ENCODE measurements at places on chromosomes 2 and 18.
A peak's percentile ranks its signal among the peaks of the same experiment; 100 is the strongest.

GRCh38 chr2:8320311-8321066 lies 361.4 kb upstream of the ID2 start:
- peak; percentile 6 for DNase-seq

DNA sequence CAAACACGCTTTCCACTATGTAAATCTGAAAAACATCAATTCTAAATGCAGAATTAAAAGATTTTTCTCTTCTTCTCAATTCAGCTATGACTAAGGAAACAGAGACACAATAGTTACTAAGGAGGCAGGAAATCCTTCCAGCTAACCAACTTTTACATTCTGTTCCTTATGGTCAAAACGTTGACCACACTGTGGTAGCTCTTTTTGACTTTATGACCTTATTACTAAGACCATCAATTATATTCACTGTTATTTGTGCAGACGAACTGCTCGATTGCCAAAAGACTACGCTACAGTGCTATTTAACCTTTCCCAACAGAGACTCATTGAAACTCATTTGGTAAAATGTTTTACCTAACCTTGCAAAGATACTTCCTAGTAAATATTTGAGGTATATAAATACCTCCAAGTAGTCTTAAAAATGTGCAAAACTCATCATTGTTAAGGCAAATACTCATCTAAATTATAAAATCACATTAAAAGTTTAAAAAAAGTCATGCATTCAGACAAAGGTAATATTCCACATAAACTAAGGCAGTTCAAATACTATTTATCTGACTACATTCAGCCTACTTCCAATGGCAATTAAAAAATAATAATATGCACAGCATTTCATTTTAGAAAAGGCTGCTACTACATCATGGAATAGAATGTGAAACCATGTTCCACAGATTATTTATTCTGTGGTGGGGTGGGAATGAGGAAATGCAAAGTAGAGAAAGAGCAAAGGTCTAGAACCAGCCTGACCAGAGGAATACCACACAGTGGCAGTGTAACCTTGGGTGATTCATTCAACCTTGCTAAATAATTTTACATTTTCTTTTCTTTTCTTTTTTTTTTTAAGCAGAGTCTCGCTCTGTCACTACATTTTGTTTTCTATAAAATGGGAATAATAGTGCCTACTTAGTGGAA lies 139.9 kb downstream of the THADA start:
- no peak for DNase-seq

- no peak for DNase-seq
Measured at GRCh38 chr18:26648509-26649192, 100.3 kb upstream of the KCTD1 start.

GRCh38 chr2:15939556-15939853 lies 845 bp upstream of the MYCN start:
- DNase-seq, result no peak

DNA sequence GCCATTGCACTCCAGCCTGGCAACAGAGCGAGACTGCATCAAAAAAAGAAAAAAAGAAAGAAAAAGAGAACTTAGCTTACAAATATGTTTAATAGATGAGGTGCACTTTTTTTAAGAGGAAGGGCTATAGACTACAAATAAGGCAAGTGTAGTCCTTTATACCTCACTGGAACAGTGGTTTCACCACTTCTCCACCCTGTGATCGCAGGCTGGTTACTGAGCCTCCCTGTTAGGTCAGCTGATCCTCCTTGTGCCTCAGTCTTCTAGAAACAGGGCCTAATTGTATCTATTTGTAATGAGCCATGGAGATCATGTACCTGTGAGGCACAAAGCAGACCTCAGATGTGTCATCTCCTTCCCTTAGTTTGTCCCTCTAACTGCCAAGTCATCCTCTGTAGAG lies 4.5 kb downstream of the CXCR2 start:
- no peak for DNase-seq

- DNase-seq, result peak; percentile 44
Measured at GRCh38 chr18:49647496-49648168, 85.8 kb downstream of the LIPG start.

- no peak for DNase-seq
Measured at GRCh38 chr18:36897253-36897652, 68.3 kb downstream of the KIAA1328 start.

GRCh38 chr2:44388877-44389276 lies 27.1 kb downstream of the CAMKMT start:
- no peak for DNase-seq

- no peak for DNase-seq
Measured at GRCh38 chr2:218149098-218149497, 17.7 kb downstream of the CXCR1 start.

DNA sequence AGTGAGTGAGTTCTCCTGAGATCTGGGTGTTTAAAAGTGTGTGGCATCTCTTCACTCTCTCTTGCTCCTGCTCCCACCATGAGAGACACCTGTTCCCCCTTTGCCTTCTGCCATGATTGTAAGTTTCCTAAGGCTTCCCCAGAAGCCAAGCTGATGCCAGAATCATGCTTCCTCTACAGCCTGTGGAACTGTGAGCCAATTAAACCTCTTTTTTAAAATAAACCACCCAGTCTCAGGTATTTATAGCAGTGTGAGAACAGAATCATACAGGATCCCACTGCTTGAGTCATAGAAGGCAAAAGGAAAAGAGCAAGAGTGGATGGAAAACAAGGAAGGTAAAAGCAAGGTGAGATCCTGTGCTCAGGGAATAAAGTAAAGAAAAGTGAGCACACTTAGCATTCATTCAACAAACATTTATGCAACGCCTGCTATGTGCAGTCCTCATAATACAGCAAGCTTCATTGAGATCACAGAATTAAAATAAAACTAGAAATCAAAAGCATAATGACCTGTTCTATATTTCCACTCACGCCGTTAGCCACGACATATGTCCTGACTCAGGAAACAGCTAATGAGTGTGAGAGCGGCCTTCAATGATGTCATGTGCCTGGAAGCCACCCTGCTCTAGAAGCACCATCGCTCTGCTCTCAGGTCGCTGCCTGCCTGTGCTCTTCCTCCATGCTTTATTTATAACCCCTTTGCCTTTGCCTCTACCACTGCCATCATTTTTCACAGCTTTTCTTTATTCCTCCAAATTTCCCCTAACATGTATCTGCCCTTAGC lies 11.3 kb upstream of the COPS8 start:
- peak; percentile 14 for DNase-seq

DNA sequence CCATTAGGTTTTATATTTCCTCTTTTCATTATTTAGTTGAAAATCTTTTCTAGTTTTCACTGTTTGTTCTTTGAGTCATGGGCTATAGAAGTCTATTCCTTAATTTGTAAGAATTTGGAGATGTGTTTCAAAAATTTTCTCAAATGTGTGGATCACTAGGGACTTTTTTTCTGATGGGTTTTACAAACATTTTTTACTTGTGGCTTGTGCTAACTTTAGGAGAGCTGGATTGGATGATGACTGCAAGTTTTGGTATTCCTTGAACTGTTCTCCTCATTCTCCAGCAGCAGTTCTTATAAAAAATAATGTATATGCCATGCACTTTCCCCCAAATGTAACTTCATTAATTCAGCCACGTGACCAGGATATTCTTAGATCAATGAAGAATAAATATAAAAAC lies 94.7 kb upstream of the CWC22 start:
- DNase-seq, result no peak

- no peak for DNase-seq
Measured at GRCh38 chr2:105100046-105100840, 62.4 kb downstream of the MRPS9 start.

DNA sequence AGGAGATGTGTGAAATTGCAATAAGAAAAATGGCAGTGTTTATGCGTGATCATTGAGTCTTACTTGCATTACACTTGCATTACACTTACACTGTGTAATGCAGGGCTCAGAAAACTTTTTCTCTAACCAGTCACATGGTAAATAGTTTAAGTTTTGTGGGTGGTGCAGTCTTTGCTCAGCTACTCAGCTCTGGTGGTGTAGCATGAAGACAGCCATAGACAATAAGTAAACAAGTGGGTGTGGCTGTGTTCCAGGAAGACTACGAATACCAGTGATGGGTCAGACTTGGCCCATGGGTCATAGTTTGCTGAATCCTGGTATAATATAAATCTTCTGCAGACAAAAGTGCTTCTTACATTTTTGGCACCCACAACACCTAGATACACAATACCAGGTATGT lies 115.6 kb upstream of the CYP1B1 start:
- no peak for DNase-seq

DNA sequence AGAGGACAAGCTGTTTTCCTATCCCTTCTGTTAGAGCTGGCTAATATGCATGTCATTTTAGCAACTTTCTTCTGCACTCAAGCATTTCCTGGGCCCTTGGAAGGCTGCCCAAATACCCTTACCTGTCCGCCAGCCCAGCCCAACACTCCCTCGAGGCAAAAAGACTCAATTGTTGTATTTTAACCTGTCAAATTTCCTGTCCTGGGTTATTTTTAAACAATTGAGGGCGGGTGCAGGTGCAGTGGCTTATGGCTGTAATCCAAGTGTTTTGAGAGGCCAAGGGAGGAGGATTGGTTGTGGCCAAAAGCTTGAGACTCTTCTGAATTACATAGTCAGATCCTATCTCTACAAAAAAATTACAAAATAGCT lies 125.0 kb upstream of the ARHGAP28 start:
- no peak for DNase-seq

DNA sequence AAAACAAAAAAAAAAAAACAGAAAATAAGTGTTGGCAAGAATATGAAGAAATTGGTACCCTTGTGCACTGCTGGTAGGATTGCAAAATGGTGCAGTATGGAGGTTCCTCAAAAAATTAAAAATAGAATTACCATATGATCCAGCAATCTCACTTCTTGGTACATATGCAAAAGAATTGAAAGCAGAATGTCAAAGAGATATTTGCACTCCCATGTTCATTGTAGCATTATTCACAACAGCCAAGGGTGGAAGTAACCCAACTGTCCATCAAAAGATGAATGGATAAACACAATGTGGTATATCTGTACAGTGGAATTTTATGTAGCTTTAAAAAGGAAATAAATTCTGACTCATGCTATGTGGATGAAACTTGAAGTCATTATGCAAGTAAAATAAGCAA lies 72.8 kb upstream of the POU3F3 start:
- no peak for DNase-seq

DNA sequence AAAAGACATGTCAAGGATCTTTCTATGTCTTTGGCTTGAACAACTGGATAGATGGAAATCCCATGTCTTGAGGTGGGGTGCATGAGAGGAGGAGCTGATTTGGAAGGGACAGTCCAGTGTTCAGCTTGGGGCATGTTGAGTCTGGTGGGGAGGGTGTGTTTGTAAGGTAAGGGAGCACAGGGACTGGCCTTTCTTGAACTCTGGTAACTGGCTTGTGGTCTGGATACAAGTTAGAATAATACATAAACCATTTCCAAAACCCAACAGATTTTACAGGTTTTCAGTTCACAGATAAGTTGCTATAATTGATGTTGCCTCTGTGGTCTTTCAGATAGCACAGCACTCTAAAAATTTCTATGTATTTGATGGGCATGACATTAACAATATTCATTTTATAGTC lies 24.2 kb downstream of the RHBDD1 start:
- DNase-seq, result no peak

- no peak for DNase-seq
Measured at GRCh38 chr2:151905963-151906632, 77.9 kb upstream of the ARL5A start.

DNA sequence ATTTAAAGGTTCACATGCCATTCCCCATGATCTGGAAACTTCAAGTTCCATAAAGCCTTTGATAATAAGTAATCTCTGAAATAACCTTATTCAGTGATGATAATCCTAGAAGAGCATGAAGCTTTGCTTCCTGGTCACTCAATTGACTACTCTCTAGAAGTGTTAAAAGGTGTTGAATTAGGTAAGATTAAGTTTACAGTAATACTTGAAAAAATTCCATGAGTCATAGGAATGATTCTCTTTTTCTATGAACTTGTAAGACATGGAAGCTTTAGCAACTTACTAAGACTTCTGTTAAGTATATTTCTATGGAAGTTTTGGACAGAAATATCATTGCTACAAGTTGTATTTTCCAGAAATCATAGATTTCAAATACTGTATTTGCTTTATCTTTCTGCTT lies 100.6 kb downstream of the MYO1B start:
- DNase-seq, result no peak

DNA sequence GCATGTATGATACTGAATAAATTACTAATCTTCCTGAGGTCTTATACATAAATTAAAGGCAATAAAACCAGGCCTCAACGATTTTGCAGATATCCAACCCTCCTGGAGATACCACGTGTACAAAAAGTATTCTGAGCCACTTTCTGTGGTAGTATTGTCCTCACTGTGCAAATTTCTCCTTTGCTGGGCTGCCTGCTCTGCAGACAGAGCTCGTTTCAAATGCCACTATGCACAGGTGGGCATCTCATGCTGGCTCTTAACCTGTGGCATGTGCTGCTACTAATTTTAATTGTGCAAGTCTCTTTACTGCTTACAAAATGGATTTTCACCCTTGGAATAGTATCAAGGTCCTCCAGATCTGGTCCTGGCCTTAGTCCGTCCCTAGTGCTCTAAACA lies 66.4 kb upstream of the SLC16A14 start:
- no peak for DNase-seq

GRCh38 chr2:195486987-195487644 lies 169.9 kb upstream of the SLC39A10 start:
- DNase-seq, result no peak

- peak; percentile 54 for DNase-seq
Measured at GRCh38 chr18:68714366-68714711, 569 bp downstream of the TMX3 start.

GRCh38 chr18:46130061-46130460 lies 25.9 kb downstream of the HAUS1 start:
- DNase-seq, result no peak

GRCh38 chr18:45617284-45617683 lies 2.0 kb downstream of the SLC14A2 start:
- no peak for DNase-seq

- no peak for DNase-seq
Measured at GRCh38 chr2:101476605-101477208, 1.8 kb upstream of the RFX8 start.

Measured in endodermal cell (in vitro differentiated cells).